ENCODE measurements at places on chromosomes 6 and 20.

- no peak for DNase-seq
Observed at GRCh38 chr20:3663031-3663701, at the start of gene GFRA4. GFRA4 (minus strand) TSS chr20:3663399; CDS start chr20:3663399, 0 bp downstream.

GRCh38 chr20:34415079-34415478 lies 52.0 kb downstream of the ITCH start:
- no peak for DNase-seq

DNA sequence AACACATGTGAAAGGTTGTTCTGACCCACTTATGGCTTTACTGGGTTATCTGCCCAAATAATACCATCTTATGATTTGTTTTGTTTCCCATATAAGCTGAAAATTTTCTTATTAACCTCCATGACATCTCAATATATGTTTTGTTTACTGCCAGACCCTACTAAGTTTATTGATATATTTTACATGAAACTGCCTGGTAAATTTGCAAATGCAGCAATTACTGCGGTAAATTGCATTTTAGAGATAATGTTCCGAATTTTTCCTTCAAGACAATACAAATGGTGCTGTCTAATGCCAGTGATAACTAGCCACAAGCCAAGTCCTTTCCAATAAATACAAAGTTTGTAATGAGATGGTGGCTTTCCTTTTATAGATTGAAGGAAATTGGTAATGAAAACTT lies 275.9 kb downstream of the SAMD5 start:
- no peak for DNase-seq

- no peak for DNase-seq
Observed at GRCh38 chr20:62427172-62428001, at the start of gene RBBP8NL. RBBP8NL (minus strand) TSS chr20:62427539; CDS start chr20:62419647, 7,892 bp downstream.

DNA sequence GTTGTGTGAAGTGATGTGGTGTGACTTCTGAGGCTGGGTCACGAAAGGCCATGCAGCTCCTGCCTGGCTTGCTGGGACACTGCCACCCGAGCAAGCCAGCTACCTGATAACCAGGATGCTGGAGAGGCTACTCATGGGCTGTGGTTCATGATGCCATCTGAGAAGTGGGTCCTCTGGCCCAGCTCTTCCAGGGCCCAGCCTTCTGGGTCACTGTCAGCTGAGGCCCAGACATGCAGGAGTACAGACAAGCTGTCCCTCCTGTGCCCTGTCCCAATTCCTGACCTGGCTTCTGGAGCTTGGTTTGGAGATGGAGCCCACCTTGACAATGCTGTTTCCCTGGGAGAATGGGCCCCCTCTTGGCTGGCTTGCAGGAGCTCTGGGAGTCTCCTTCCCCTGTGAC lies 87.0 kb downstream of the DHX35 start:
- DNase-seq: no peak

GRCh38 chr6:167292301-167293087 lies 1.4 kb downstream of the UNC93A start:
- no peak for DNase-seq

DNA sequence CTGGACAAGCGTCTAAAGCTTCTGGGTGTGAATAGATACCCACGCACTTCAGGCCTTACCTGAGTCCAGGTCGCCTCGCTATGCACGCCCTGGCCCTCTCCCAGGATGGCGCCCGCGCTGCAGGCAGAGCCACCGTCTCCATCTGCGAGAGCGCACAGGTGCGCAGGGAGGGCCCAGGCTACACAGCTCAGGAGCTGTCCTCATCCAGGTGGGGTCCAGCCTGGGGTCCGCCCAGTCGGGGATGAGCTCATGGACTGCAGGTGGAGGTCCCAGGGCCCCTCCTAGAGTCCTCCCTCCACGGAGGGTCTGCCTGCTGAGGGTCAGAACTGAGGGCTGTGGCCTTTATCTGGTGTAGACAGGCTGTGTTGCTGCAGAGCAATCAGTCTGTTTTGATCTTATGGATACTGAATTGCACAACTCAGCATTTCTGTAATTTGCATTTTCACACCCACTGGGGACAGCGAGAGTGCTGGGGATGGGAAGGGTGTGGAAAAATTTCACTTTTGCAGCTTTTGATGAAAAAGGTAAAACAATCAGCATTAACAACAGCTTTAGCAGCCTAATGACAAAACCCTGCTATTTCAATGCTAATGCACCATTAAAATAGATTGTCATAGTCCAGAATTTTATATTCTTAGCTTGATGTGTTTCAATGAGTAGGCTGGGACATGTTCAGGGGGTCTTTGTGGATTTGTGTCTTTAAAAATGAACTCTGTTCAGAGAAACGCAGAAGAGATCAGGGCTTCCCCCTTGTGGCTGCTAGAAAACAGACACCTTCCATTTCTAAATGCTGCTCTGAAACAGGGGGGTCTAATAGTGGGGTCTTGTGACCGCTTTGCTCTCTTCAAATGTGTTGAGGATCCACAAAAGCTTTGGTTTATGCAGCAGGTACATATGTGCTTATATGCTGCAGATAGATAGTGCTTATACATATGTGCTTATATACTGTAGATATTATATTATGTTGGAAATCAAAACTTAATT lies 77.8 kb upstream of the PHACTR3 start:
- DNase-seq: no peak

- DNase-seq: no peak
Observed at GRCh38 chr6:164104432-164104831, 689.9 kb downstream of the QKI start.

DNA sequence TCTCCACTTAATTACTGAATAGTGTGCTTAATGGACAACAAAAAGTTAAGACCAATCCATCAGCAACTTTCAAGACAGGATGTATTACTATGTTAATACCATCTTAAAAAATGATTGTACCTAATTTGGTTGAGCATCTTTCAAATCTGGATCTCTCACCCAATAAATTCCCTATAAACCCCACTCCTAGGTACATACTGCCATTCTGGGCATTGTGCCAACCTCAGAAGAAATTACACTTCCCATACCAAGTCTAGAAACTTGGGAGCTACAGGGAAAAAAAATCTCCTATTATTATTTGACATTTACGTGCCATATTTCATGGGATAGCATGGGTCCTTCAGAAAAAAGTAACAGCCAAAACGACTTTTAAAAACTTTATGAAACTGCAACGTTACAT lies 5.1 kb downstream of the SYNCRIP start:
- DNase-seq: no peak

GRCh38 chr6:138523347-138524210 lies 24.3 kb upstream of the NHSL1 start:
- DNase-seq: no peak

DNA sequence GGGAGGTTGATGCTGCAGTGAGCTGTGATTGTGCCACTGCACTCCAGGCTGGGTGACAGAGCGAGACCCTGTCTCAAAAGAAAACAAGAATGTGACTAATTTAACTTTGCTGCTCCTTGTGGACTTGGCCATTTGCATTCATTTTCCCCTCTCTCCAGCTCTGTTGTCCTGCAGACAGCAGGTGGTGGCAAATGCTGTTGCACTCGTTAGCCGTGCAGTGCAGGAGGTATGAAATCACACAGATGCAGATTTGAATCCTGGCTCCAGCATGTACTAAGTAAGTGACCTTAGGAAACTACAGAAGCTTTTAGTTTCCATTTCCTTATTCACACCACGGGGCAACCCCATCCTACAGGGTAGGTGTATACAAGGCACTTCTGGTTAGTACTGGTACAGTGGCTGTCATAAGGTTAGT lies 9.6 kb upstream of the BEND3 start:
- DNase-seq: no peak

DNA sequence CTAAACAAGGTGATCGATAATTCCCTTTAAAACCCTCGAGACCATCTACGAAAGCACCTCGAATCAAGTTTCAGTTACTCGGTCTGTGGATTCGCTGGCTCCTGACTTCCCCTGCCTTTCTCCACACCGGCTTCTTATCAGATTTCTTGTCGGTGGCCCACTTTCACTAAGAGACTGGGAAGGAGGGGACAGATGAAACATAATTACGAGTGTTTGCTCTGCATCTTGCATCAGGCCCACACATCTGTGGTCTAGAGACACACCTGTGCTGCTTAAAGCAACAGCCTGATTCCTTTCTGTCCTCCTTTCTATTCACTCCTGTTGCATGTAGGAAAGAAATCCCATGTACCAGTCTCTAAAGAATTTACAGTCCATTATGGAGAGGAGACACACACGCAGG lies 37.7 kb downstream of the INSM1 start:
- DNase-seq: no peak

DNA sequence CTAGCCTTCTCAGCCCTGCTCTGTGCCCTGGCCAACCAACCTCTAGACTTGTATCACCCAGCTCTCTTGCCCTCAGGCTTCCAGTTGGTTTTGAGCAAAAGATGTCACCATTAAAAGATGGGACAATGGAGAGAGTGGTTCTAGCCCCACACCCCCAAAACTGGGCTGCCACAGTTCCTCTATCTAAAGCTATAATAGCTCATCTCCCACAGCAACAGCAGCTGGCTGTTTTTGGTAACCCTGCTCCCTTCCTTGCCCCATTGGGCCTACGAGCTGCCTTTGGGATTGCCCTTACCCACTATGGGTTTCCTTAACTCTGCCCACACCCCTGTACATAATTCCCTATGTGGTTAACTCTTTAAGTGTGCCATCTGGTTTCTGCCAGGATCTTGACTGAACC lies 7.6 kb upstream of the SRSF3 start:
- no peak for DNase-seq

DNA sequence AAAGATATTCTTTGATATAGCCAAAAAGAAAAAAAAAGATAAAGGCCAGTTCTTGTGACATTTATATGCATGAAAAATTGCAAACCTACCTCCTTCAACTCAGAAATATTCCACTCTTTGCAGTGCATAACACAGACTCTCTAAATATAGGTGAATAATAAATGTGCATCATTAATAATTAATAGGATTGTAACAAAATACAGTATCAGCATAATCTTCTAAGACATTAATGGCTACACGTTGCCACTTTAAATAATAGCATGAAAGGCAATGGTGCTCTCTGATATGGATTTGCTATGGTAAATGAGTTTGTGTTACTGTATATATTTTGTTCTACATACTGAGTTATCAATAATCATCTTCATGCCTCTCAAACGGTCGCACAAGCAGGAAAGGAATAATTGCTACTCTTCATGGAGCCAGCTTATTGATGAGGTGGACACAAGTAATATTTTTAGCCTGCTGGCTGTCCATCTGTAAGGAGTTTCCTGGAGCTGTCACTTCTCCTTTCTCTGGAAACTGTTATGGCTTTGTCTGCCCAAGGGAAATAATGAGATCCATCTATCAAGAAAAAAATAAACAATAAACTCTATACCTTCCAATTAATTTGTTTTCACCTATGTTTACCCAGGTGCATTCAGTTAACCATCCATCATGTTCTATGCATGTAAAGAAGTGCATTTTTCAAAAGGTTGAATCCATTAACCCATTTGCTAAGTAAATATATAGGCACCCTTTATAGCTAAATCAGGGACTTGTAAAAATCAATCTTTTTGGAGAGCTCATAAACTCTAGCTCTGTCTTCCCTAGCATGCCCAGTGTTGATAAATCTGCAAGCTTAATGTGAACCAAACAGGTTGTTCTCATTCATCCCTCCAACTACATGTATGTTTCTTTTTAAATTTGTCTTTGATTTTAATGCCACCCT lies 253.0 kb downstream of the NKAIN2 start:
- no peak for DNase-seq

GRCh38 chr6:41638935-41639808 lies 904 bp downstream of the MDFI start:
- no peak for DNase-seq

DNA sequence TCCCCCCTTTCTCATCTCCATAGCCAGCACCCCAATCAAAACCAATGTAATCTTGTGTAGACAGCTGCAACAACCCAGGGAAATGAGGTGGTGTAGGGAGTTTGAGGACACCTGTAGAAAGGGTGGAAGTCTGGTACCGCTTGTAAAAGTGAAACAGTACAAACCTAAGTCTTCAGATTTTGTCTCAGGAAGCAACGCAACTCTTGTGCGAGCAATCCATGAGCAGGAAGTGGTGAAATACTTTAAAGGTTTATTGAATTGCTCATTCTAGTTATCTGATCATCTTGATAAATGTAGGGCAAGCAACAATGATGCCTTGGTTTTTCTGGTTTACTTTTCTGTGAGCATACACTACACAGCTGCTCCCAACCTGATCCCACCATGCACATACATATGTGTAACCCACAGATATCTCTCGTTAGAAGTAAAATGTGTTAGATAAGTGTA lies 71.1 kb upstream of the THEMIS start:
- no peak for DNase-seq

GRCh38 chr6:102848210-102848609 lies 1454.7 kb downstream of the GRIK2 start:
- no peak for DNase-seq

- DNase-seq: no peak
Observed at GRCh38 chr6:45466686-45467085, 89.0 kb upstream of the SUPT3H start.

DNA sequence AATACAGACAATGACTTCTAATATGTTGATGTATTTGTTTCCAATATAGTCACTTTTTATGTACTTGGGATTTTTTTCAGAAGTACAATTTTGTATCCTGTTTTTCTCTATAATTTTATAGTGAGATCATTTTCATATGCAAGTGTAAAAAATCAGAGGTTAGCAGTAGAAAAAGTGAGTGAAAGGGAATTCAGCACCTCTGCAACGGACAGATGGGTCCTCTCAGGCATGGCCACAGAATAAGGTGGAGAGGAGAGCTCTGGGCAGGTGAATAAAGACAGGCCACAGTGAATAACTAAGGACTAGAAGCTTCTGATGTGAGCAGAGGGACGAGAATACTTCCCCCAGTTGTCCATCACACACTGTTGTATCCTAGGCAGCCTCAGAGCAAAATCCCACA lies 210.1 kb upstream of the CNR1 start:
- DNase-seq: no peak

DNA sequence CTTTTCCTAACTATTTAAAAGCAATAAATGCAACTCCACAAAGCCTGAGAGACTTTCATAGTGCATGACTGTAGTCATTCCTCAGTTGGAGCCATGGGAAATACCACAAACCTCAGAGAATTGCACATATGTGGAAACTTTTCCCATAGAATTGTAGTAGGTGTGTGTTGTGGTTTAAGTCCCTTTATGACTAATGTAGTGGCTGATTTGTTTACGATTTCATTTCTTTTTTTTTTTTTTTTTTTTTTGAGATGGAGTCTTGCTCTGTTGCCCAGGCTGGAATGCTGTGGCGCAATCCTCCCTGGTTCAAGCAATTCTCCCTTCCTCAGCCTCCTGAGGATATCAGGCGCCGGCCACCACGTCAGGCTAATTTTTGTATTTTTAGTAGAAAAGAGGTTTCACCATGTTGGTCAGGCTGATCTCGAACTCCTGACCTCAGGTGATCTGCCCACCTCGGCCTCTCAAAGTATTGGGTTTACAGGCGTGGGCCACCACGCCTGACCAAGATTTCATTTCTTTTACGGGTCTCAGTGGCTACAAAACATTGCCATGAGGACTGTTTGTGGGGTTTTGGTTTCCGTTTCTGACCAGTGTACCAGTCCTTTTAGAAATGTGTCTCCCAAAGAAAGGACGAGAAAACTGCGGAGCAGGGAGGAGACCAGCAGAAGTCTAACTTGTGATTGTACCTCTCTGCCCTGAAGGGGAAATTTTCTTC lies 212.1 kb upstream of the MARCKS start:
- no peak for DNase-seq
